RKO (cell line): ENCODE measurements at places on chromosomes 16 and 17.

- no peak for DNase-seq
These were observed 309.8 kb upstream of the N4BP1 start for GRCh38 chr16:48919791-48920190.

DNA sequence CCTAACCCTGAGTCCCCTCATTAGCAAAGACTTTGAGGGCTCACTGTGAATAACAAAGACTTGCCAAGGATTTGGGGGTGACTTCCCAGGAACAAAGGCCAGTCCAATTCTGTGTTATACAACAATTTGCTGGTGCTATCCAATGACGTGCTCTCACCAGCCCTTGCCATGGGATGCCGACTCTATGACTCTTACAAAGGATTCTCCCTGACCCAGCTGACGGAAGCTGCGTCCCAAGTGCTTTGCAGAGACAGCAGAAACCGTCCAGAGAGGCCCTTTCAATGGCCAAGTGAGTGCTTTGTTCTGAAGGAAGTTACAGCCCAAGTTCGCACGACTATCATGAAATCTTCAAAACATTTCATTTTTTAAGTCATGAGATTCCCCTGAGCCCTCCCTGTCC is 345.3 kb upstream of the TNRC6C start:
- DNase-seq = no peak

- DNase-seq = no peak
These were observed 143.3 kb downstream of the PITPNC1 start for GRCh38 chr17:67520252-67520906.

DNA sequence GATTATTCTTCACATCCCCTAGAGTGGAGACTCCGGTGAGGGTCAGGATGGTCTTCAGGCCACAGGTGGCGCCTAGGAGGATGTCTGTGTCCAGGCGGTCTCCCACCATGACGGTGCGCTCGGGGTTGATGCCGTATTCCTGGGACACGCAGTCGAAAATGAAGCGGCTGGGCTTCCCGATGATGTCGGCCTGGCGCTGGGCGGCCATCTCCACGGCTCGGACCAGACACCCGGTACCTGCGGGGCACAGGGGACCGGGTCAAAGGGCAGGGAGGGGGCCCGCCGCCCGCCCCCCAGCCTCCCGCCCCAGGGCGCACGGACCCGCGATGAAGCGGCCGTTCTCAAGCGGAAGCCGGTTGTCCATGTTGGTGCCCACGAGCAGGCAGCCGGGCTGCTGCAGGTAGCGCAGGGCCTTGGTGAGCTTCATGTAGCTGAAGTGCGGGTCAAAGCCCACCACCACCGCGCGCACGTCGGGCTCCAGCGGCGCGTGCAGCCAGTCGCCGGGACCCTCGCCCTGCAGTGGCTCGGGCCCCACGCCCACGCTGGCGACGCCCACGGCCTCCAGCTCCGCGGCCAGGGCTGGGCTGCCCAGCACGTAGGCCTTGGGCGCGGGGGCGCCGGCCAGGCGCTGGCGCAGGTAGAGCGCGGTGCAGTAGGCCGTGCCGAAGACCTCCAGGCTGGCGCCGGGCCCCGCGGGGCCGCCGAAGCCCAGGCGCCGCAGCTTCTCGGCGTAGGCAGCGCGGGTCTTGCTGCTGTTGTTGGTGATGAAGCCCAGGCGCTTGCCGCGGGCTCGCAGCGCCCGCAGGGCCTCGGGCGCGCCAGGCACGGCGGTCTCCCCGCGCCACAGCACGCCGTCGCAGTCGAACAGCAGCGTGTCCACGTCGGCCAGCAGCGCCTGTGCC is 572 bp downstream of the PGP start:
- DNase-seq = no peak

DNA sequence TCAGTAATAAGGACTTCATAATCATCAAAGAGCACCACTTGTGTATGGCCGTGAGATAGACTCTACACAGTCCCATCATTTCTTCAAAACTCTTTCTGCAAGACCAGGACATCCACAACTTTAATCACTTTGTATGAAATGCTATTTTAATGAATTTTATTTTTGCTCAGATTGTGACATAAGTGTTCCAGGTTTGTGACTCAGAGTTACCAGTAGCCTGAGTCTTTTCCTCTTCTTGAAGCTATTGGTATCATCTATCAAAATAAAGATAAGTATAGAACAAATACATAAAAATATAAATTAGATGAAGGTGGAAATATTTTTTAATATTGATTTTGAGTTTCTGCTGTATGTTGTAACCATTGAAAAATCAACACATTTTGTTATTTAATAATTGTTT is 16.6 kb upstream of the VWA3A start:
- no peak for DNase-seq

- DNase-seq = no peak
These were observed 12.2 kb downstream of the CBX4 start for GRCh38 chr17:79826841-79827578.

GRCh38 chr17:10117581-10118001 is 80.8 kb downstream of the GAS7 start:
- no peak for DNase-seq

DNA sequence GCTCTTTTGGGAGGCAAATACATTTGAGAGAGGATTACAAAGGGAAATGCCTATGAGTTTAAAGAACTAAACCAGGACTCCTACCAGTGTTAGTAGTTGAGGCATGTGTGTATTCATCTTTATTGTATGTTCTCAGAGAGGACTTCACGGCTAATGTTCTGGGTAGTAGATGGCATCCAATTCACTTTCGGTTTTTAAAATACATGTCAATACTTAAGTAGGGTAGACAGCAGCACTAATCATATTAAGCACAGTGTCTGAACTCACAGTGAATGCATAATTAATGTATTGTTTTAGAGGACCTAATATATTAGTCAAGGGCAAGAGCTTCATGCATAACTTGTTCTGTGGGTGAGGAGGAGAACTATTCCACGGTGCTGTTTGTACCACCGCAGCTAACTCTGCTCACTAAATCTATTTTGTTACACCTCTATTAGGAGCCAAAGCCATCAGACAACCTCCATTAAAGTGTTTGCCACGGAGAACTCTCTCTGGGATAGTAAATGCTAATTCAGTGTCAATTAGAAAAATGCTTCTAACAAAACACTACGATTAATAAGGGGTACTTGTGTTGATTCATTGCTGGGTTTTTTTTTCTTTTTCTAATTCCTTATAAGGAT is 56.3 kb downstream of the COX10 start:
- no peak for DNase-seq

GRCh38 chr16:72317446-72317845 is 145.5 kb upstream of the PMFBP1 start:
- DNase-seq = no peak

- no peak for DNase-seq
These were observed 37.7 kb downstream of the NLRC5 start for GRCh38 chr16:57027067-57027466.

GRCh38 chr16:78509965-78510364 is 410.5 kb downstream of the WWOX start:
- DNase-seq = no peak

DNA sequence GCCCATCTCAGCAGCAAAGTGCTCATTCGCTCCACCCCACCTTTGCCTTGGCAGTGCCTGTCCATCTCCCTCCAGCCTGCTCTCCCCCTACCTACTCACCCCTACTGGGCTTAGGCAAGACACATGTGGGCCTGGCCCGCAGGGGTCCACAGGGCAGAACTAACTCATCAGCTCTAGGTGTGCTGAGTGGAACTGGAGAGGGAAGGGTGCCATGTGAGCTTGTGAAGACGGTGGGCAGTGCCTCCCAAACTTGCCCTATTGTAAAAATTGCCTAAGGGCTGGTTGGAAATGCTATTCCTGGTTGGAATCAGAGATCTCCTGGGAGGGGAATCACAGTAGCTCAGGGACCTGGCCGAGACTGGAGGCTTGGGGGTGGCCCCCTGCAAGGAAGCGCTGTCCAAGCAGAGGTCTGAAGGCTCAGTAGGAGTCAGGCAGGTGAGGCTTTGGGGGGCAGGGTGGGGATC is 29.1 kb upstream of the TNS4 start:
- DNase-seq = no peak

- DNase-seq = peak; percentile 2
These were observed 1334.8 kb downstream of the CDH11 start for GRCh38 chr16:63787014-63787413.

GRCh38 chr17:63095459-63095858 is 129.4 kb downstream of the TANC2 start:
- no peak for DNase-seq

DNA sequence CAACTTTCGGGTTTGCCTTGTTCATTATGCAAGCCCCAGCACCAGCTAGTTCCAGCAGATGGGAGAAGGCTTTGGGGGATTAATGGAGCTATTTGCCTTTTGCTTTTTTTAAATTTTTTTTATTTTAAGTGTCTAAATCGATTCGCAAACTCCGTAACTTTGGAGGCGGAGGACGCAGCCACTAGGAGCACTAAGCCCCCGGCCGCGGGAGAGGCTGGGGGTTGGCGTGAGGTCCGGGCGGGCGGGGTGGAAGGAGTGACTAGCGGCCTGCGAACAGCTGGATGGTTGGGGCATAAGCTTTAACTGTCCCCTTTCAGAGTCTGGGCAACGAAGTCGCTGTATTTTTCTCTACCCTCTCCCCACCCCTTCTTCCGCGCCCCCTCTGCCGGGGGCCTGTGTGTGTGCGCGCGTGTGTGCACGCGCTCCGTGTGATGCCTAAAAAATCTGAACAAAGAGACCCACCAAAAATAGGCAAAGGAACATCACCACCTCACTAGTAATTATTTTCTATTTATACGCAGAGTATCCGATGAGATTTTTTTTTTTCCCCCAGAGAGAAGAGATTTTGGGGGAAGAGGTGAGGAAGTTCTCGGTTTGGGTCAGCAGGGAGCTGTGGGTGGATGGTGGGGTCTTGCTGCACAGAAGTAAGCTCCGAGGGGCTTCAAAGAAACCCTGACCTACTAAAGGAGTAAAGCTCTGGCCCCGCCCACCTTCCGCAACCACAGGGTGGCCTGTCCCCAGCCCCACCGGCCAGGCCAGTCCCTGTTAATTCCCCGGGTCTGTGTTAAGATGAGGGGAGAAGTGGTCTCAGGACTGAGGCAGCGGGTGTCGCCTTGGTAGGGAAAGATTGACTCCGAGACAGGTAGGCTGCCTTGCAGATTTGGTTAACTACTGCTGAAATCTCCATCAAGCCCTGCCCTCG is 2.3 kb downstream of the SHISA9 start:
- no peak for DNase-seq

DNA sequence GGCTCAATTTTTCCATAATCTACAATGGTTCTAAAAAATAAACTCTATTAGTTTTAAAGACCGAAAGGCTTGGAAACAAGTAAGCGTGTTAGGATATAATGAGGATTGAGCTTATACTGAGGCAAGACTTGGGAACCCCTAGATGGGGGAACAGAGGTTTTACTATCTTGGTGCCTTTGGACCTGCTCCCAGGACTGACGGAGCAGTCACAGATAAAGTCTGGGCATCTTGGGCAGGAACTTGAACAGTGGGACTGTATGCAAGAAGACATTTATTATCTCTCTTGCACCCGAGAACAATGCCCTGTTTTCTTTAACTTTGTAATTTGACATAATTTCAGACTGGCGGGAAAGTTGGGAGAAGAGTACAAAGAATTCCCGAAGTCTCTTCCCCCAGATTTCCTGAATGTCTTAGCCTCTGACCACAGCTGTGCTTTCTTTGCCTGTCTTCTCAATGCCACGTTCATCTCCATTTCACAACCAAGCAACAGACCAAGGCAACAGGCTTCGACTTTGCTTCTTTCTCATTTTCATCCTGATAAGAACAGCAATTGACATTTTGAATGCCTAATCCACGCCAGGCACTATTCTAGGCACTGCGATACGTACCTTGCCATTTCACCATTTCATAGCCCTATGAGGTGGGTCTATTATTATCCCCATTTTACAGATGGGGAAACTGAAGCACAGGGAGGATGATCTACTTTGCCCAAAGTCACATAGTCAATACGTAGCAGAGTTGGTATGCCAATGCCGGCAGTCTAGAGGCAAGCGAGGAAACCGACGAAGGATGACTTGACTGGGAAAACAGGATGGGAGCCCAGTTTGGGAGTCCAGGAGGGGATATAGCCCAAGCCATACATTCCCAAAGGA is 3.0 kb upstream of the IL4R start:
- DNase-seq = no peak

GRCh38 chr16:3501783-3502400 is 1.1 kb downstream of the CLUAP1 start:
- no peak for DNase-seq

- no peak for DNase-seq
These were observed 11.3 kb upstream of the SKAP1 start for GRCh38 chr17:48441231-48441711.

- DNase-seq = no peak
These were observed 3.3 kb downstream of the ERBB2 start for GRCh38 chr17:39702901-39703893.

DNA sequence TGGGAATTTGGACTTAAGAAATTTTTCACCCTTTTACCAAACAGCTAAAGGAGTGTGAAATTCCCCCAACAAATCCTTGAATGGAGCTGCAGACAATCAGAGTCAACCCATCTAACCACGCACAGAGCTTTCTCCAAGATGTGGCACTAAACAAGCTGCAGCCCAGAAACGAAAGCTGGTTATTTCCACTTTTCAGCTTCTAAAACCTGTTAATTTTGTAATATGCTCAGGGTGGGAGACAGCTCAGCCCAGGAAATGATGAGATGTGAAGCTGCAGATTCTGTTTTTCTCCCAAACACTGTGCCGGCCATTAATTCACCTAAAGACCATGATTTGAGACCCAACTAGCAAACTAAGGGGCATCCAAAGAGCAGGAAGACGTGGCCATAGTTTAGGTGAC is 33.2 kb upstream of the ABR start:
- no peak for DNase-seq

- no peak for DNase-seq
These were observed 626 bp upstream of the RAI1 start for GRCh38 chr17:17680477-17681186.

DNA sequence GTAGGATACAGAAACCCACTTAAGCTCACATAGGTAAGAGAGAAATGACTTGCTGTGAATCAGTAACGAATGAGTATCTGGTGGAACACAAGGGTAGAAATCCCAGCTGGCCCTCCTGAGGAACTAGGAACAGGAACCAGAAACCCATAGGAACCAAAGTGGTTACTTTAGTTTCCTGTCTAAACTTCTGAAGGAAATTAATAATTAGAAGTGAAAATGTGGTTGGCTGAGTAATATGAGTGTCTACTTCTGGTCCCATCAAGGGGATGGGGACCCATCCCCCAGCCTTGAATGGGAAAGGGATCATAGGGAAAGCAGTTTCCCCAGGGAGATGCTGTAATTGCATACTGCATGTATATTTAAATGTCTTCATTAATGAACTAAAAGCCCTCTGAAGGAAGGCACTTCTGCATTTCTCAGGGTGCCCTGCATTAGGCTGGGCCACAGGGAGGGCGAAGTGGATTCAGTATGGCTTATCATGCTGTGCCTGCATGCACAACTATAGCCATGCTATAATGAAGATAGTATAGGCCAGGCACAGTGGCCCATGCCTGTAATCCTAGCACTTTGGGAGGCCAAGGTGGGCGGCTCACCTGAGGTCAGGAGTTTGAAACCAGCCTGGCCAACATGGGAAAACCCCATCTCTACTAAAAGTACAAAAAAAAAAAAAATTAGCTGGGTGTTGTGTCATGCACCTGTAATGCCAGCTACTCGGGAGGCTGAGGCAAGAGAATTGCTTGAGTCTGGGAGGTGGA is 45.6 kb downstream of the CYB5B start:
- DNase-seq = no peak

- peak; percentile 51 for DNase-seq
These were observed 67.9 kb downstream of the N4BP1 start for GRCh38 chr16:48542020-48542473.
